ENCODE measurements at places on chromosomes 5 and 9.

GRCh38 chr5:169442913-169443784, 140.4 kb upstream of the SPDL1 start:
- no peak for DNase-seq

DNA sequence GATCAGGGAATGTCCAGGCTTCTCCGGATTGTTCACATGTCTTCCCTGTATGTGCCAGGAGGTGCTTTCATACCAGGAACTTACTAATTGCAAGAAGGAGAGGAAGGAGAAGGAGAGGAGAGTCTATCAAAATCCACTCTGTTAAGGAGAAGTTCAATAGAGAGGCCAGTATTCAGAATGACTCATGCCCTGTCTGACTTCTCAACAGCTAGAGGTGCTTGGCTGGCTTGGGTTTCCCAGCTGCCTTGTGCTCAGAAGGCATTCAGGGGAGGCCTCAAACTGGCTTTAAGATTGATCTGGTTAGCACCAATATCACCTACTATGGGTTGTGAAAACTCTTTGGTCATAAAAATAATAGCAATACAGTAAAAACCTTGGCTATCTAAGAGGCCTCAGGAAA, 167.9 kb upstream of the GLRA1 start:
- no peak for DNase-seq

- DNase-seq = no peak
Observed at GRCh38 chr9:14870090-14870489, 40.1 kb downstream of the FREM1 start.

GRCh38 chr9:7169717-7170389, 412.1 kb downstream of the KDM4C start:
- no peak for DNase-seq

GRCh38 chr9:128918921-128919320, 1.9 kb upstream of the PHYHD1 start:
- no peak for DNase-seq

GRCh38 chr9:74293479-74293878, 203.7 kb upstream of the RORB start:
- no peak for DNase-seq

All from foreskin keratinocyte (primary cell).